ENCODE measurements at places on chromosomes 12 and 14. TPM values are rescaled to one million over a fixed set of nuclear protein-coding genes. Genes with fewer than 3 reads are reported as not detected.

DNA sequence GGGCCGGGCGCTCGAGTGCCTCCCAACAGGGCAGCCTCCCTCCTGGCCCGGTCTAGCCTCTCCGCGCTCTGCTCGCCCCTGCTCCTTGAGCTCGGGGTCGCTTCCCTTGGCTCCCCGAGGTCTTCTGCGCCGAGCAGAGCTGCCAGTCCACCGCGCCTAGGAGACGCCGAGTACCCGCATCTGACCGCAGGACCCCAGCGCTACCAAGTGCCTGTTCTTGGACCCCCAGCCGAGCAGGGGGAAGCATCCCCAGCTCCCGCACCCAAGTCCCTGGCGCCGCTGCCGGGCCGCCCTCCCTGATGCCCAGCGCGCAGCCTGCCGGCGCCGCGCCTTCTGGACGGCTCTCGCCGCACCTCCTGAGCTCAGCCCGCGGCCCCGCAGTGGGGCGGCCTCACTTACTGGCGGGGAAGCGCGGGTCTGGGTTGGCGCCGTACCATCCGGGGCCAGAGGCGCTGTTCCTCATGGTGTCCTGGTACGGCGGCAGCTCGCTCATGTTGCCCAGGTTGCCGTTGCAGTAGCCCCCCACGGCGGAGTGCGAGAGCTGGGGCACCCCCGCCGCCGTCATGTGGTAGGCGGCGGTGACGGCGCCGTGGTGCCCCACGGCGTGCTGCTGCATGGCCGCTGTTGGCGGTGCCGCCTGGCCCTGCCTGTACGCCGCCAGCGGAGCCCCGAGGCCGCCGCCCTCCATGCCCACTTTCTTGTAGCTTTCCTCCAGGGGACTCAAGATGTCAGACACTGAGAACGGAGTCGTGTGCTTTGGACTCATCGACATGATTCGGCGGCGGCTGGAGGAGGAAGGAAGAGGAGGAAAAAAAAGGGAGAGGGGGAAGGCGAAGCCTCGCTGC, 1.2 kb downstream of the NKX2-1 start:
- DNase-seq = no peak

- DNase-seq = no peak
These were observed 327.7 kb downstream of the LRIG3 start for GRCh38 chr12:58592475-58593207.

DNA sequence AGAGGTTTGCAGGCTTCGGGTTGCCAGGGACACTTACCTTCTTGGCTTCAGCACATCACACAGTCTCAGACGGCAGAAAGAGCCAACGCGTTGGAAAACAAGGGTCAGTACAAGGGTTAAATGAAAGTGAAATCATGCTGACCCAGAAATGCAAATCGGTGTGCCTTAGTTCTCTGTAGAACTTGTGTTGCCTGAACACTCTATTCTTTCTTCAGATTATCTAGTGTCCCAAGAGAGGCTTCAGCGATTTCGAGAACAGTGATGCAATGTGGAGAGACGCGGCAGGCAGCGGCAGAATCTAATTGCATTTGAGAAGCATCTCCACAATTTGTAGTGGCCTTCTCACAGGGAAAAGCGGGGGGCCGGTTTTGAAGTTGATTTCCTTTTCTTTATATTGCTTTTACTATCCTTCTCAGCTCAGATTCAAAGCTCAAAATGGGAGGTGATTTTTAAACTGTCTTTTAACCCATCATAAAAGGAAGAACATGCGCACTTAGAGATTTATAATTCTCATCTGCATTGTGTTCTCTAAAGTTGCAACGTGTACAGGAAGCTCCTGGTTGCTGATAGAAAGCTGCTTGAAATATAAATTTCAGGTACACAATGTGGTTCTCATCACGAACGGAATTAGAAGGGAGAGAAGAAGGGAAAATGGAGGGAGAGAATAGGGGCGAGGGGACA, 67.8 kb upstream of the EGLN3 start:
- no peak for DNase-seq

- DNase-seq = no peak
These were observed 30.5 kb upstream of the DDHD1 start for GRCh38 chr14:53183611-53184010.

- DNase-seq = no peak
These were observed 3.5 kb upstream of the SCNN1A start for GRCh38 chr12:6378709-6379472.

- no peak for DNase-seq
These were observed 86.5 kb downstream of the FOXA1 start for GRCh38 chr14:37508503-37508902.

The ITGA5 gene
- total RNA-seq = 34.9 TPM

GRCh38 chr12:28543021-28543890, 353.0 kb downstream of the CCDC91 start:
- DNase-seq = no peak

The STXBP6 gene
- not detected for total RNA-seq

DNA sequence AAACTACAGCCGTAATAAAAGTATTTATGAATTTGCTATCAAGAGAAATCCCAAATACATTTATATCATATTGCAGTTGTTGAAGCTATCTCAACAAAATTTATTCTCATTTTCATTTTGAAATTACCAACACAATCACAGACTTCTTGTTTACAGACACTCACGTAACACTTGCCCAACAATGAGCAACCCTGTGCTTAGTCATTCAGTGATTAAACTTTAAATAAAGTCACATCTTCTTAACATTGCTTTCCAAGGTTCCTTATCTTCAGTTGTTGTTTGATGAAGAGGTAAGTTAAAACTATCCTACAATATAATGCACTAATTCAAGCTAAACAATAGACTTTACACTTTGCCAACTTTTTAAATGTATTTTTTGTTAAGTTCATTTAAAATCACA, 601.8 kb downstream of the SLC16A7 start:
- DNase-seq = no peak

The GPR132 gene
- 34.2 TPM for total RNA-seq

DNA sequence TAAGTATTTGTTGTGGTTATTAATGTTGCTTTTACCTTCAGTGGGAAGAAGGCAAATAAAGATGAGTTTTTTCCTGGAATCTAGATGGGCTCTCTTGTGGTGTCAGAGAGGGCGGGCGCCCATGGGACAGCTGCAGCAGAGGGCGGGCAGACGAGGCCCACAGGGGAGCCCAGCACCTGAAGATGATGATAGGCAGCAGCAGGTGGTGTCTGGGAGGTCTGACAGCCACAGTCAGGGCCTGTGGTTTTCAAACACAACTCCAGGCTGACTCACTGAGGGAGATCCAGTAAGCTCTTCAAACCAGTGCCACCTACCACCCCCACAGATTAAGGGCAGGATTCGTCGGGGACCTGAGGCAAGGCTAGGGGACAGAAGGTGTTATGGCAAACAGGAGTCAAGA, 42.8 kb downstream of the NKX2-1 start:
- peak; percentile 14 for DNase-seq

DNA sequence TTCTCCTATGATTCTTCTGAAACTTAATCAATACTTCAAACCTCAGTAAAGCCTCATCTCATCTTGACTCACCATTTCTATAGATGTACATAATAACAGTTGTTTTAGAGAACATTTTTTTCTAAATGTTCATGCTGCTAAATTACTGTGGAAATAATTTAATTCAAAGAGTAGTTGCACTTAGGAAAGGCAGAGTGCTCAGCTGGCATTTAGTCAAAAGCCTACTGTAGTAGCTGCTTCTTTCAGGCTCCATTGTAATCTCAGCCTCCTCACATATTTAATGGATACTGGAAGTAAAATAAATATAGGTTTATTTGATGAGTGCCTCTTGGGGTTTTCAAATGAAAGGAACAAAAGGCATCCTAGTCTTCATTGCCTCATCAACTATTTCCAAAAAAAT, 325.0 kb downstream of the CCER1 start:
- DNase-seq = no peak

The RNASE1 gene
- not detected for total RNA-seq

- no peak for DNase-seq
These were observed 18.6 kb upstream of the EIF5 start for GRCh38 chr14:103315351-103315911.

GRCh38 chr12:124492879-124493808, 74.3 kb downstream of the NCOR2 start:
- no peak for DNase-seq

The HOTAIR gene
- total RNA-seq = not detected

GRCh38 chr12:9122091-9122609, 6.4 kb upstream of the A2M start:
- no peak for DNase-seq

All from activated CD4-positive, alpha-beta memory T cell treated with anti-CD3 and anti-CD28 coated beads for 36 hours (primary cell).